ENCODE measurements at places on chromosomes 6 and 20.
A peak's percentile ranks its signal among the peaks of the same experiment; 100 is the strongest.

DNA sequence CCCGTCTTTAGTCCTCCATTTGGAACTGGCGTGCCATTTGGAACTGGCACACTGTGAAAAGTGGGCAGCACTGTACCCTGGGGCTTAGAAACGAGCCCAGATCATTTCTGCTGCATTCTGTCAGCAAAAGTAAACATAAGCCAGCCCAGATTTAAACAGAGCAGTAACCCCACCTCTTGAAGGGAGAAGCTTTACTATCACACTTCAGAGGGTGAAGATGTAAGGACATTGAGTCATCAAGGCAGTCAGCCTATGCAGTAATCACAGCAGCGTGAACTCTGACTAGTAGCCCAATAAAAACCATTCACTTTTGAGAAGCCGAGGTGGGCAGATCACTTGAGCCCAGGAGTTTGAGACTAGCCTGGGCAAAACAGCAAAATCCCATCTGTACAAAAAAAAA lies 216.9 kb downstream of the EYA2 start:
- DNase-seq: no peak

- no peak for DNase-seq
These were observed 3.4 kb downstream of the MBOAT1 start for GRCh38 chr6:20208687-20209378.

DNA sequence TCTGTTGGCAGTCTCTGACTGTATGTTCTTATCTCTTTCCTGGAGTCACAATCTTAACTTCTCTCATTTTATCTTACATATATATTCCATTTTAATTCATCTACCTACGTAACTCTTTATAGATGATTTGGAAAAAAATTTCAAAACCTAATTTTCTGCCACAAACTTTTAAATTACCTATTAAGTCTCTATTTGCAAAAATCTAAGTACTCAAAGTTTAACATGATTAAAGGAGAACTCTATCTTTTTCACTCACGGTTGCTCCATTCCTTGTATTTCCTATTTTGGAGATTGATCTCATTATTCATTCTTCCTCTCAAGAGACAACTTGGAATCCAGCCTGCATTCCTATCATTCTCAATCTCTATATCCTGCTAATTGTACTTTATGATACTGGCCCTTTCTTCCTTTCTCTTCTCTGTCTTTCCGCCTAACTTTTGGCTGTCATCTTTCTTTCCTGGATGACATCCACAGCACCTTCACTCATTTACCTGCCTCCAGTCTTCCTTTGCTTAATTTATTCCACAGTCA lies 1071.1 kb upstream of the CITED2 start:
- DNase-seq: no peak

DNA sequence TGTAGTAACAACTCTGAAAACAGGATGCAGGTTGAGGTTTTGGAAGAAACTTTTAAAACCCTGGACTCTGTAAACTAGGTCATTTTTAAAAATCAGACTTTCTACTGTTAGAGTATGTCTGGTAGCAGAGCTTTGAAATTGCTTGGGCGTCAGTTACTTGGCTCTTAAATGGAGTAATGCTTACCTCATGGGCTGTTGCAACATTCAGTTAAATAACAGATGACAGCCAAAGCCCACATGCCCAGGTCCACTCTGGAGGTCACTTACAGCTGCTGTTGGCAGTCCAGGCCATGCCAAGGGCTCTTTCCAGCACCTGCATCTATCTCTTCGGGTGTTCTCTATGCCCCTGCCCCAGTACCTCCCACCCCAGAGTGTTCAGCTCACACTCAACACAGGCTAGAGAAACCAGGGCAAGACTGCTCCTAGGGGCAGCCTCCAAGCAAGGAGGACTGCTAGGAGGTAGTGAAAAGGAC lies 96.4 kb downstream of the BANF2 start:
- no peak for DNase-seq

DNA sequence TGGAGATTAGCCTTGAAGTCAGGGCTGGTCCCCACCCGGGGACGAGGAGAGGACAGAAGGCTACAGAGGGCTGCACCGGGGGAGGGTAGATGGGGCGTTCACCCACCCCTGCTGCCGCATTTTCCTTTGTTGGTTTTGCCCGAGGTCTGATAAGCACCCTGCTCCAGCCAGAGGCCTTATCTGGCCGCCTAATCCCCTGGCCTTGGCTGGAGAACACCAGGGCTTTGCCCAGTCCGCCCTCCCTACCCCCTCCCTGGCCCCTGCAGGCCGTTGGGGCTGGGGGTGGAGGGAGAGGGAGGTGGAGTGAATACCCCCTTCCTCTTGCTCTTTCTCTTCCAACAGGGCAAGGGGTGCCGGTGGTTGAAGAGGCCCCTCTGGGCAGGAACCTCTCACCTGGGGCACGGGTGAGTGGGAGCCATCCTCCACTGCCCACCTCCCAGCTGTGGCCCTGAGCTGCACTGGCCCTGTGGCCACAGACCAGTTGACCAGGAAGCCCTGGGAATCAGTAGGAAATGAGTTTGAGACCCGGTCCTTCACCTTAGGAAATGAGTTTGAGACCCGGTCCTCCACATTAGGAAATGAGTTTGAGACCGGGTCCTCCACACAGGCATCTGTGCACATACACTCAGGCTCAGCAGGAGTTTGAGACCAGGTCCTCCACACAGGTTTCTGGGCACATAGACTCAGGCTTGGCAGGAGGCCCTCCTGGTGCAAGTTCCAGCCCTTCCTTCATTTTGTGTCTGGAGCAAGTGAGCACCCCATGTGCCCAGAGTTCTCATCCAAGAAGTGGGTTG lies 12.0 kb upstream of the GATA5 start:
- DNase-seq: no peak

GRCh38 chr6:26333476-26334297 lies 31.3 kb upstream of the BTN3A2 start:
- no peak for DNase-seq

- no peak for DNase-seq
These were observed 9.1 kb downstream of the BCAS1 start for GRCh38 chr20:54061101-54061881.

GRCh38 chr20:53801609-53802370 lies 208.2 kb upstream of the ZNF217 start:
- DNase-seq: no peak

DNA sequence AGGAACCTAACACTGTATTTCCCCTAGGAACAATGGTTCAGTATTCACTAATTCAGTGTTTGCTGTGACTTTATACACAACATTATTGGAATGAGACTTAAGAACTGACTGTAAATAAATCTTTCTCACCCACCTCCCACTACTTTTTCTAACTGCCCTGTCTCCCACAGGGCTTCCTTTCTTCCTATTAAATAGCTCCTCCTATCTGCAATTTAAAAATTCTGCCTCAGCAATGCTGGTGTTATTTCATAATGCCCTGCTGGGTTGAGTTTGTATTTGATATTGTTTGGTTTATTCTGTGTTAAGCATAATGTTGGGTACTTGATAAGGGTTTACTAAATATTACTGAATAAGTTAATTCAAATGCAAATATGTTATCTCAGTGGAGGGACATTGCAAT lies 573.1 kb upstream of the RNF217 start:
- no peak for DNase-seq

DNA sequence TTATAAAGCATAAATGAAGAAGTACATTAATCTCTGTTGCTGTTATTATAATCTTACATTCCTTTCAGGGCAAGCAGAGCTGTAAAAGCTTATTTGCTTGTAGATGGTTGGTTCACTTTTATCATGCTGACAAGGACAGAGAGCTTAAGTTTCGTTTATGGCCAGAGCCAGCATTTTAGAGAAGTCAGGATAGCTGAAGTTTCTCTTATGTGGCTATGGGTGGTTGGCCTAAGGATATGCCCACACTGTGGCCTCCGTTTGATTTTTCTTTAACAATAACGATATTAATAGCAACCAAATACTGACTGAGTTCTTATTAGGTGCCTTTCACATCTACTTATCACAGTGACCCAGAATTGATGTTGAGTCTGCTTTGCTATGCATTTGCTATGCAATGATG lies 78.5 kb downstream of the FARS2 start:
- DNase-seq: no peak

- DNase-seq: no peak
These were observed 49.1 kb upstream of the CEP85L start for GRCh38 chr6:118700531-118700930.

- no peak for DNase-seq
These were observed 174.3 kb downstream of the PDE10A start for GRCh38 chr6:165488624-165489295.

DNA sequence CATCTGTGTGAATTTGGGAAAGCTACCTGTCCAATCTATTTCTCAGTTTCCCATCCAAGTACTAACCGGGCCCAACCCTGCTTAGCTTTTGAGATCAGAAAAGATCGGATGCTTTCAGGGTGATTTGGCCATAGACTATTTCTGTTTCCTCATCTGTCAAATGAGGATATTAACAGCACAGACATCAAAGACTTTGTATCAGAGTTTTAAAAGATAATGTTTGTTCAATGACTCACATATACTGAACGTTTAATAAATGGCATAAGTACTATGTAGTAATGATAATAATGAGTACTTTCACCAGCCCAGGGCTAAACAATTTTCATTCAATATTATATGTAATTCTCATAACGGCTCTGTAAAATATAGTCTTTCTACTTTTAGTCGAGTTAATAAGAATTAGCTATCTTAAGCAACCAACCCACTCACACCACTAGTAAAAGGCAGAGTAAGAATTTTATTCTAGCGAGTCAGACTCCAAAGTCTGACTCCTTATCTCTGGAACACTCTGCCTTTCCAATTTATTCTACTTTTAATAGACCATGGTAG lies 216.5 kb downstream of the ARHGAP18 start:
- DNase-seq: peak; percentile 79

DNA sequence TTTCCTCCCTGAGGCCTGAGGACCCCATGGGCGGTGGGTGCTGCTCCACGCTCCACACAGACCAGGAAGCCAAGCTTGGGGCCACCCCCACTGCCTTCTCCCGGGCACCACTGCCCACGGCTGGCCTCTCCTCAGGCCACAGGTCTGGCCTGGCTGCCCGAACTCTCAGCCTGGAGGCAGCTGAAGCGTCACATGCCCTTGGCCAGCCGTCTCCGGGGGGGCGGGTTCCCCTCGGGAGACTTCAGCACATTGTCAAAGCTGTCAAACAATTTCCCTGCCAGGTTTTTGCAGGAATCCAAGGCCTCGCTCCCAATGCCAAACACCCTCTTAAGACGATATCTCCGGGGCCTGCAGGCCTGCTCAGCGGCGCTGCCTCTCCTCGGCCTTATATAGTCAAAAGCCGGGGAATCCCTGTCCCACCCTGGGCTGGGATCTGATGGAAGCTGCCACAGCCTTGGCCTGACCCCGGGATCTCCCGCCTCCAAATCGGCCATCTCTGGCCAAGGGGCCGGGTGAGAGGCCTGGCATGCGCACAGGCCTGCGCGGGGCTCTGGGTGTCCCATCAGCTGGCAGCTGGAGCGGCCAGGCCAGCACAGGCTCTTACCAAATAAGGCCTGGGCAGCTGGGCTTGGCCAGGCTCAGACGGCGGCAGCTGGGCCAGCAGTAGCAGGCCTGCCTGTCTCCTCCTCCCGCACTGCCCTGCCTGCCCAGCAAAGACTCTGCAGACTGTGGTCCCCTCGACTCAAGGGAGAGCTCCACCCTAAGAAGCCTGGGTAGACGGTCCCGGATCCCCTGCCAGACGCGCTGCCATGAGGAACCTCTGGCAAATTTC lies 49.7 kb downstream of the RBM38 start:
- peak; percentile 77 for DNase-seq

DNA sequence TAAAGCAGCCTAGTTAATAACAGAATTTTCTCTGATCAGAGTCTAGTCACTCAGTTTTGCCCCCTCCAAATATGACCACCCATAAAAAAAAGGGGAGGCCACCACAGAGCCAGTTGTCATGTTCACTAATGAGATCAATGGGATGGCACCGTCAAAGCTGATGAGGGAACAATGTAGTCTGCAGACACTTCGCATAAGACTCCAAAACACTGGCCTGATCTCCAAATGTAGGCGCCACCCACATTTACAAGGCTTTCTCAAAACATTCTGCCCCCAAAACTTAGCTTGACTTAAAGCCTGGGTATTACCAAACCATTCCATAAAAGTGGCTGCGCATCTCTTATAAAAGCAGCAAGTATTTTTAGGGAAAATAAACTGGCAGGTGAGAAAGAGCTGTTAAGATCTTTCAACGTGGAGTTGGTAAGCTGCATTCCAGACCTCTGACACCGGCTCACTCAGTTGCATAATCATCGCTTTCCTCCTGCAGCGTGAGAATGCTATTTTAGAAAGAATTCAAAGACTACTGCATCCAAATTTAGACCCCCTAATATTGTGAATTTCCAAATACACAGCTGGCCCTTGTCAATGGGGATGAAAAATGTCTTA lies 59.3 kb downstream of the TBC1D7 start:
- peak; percentile 7 for DNase-seq

GRCh38 chr20:37441023-37441422 lies 80.0 kb upstream of the NNAT start:
- no peak for DNase-seq

DNA sequence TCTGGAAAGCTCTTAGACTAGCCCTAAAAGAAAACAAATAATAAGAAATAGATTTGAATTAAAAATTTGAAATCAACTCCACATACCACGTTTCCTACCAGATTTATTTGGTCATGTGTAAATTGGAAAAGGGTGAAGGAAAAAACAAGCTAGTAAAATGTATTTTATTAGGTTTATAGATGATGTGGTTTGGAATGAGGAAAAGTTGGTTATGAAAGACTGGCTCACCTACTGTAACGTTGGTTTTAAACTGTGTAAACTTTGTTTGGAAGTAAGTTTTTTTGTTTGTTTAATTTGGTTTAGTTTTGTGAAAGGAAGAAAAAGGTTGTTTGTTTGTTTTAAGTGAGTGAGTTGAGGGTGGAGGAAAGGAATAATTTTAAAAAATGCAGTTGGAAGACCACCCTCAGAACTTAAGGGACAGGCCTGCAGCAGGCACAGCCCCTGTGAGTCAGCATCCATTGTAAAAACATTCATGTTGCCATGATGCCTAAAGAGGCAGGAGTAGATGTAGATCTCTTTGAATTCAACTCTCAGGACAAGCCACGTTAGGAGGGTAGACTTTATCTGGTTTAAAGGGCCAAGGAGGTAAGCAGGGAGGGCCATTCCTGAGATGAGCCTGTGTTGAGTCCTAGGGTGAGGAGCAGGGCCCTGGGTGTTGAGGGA lies 93.7 kb upstream of the SCGN start:
- peak; percentile 2 for DNase-seq

DNA sequence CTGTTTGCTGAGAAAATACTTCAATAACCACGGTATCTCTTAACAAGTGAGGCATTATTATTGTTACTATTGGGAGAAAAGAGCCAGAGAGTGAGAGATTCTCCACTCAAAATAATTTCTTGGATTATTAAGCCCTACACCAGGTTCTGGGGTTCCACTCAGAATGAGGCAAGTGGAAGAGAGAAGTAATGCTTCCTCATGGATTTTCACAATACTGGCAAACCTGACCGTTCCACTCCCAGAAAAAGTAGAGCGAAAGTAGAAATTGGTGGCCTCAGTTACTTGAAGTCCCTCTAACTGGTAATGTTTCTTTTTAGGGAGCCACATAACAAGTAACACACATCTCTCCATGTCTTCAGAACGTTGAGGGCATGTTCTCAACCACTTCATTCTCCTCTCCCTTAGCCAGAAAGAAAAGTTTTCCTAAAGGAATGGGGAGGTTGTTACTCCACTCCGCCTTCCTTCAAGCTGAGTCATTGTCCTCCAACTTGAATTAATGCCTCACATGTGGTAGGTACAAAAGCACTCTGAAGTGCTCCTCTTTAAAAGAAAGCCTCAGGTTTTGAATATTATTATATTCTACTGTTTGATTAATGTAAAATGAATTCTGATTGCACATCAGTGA lies 1.9 kb downstream of the BAG2 start:
- DNase-seq: peak; percentile 78

- no peak for DNase-seq
These were observed 202.3 kb downstream of the ERMARD start for GRCh38 chr6:169953686-169954085.

GRCh38 chr20:34514897-34515483 lies 1.2 kb upstream of the DYNLRB1 start:
- no peak for DNase-seq

GRCh38 chr6:36336779-36337241 lies at the start of gene BNIP5:
BNIP5 (minus strand) TSS chr6:36336888; CDS start chr6:36330690, 6,198 bp downstream.
- DNase-seq: peak; percentile 35

Measured in HT-29 (cell line).